ENCODE measurements at places on chromosomes 1 and 21.

- no peak for DNase-seq
These were observed 65.8 kb upstream of the HSD17B7 start for GRCh38 chr1:162724583-162725120.

GRCh38 chr1:77038000-77038399, 170.7 kb downstream of the ST6GALNAC5 start:
- DNase-seq = no peak

- peak; percentile 9 for DNase-seq
These were observed 61.4 kb upstream of the LRRN2 start for GRCh38 chr1:204746838-204747442.

DNA sequence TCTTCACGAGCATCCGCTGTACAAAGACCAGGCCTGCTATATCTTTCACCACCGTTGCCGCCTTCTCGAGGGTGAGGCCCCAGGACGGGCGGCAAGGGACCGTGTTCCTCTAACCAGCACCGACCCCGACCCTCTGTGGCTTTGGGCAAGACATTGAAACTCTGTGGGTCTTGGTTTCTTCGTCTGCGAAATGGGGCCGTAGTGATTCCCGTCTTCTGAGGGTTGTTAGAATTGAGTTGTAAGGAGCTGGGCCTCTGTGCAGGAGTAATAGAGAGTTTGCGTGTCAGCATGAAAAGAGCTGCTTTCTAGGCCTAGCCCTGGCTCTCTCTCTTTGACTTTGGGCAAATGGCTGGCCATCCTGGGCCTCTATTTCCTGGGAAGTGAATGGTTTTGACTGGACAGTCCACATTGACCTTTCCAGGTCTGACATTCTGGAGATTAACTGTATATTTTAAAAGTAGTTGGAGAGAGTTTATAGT, 591 bp downstream of the MRPL37 start:
- no peak for DNase-seq

DNA sequence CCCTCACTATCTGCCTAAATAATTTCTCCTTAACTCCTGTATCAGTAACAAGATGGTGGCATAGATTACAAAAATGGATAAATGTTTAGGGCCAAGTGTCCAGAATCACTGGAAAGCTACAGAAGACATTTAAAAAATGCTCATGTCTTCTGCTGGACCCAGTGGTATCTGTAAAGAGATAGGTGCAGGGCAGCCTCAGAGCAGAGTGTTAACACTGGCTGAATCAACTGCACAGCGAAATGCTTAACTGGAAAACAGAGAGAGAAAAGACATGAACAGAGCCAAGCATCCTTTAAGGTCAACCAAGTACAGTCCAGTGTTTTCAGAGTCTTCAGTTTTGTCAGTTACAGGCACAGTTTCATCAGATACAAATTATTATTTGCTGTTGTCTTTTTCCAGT, 419.3 kb downstream of the ZP4 start:
- DNase-seq = no peak

- no peak for DNase-seq
These were observed 25.3 kb downstream of the DTL start for GRCh38 chr1:212060632-212061472.

DNA sequence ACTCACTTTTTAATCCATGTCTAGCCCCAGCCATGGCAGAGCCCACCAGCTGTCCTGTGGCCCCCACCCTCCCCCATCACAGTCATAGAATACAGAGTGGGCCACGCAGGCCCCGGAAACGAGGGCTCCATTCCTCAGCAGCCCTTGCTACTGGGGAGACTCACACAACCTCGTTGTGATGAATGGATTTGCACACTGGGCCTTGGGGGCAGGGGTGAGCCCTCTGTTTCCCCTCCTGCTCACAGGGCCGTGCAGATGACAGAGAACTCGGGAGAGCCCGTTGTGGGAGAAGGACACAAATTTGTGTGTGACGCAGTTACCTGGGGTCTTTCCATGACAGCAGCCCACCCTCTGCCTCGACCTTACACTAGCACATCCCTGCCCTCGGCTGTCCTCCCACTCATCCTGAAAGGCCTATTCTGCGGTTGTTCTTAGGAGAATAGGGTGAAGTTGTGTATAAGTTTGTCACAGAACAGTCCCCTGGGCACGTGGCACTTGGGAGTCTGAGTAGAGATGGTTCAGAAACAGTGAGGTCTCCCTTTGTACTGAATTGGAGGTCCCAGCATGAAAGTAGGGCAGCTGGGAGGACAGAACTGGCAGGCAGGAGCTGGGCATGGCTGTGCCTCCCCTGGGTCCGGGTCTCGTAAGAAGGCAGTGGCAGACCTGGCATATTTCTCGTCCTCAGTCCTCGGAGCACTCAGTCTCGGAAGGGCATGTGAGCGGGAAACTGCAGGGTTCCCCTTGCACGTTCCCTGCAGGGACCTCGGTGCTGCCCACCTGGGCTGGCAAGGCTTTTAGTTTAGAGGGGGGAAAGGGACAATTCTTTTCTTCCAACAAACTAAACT, 6.8 kb downstream of the AGT start:
- DNase-seq = no peak

DNA sequence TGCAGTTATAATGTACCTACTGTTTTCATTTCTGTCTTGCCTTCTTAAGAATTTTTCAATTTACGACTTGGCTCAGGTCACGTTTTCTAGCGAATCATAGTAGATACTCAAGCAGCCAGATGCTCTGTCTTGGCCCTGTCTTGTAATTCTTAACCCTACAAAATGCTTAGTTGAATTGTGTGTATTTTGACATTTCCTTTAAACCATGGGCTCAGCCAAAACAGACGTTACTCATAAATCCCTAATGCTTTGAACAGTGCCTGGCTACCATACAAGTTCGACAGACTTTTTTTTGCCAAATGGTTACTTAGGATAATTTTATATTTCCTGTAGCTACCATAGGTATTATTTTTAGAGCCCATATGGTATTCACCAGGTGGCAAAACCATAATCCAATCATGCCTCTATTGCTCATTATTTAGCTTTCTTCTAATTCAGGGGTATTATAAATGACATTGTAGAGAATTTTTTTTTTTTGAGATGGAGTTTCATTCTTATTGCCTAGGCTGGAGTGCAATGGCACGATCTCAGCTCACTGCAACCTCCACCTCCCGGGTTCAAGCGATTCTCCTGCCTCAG, 54.3 kb downstream of the KCNK1 start:
- DNase-seq = no peak

DNA sequence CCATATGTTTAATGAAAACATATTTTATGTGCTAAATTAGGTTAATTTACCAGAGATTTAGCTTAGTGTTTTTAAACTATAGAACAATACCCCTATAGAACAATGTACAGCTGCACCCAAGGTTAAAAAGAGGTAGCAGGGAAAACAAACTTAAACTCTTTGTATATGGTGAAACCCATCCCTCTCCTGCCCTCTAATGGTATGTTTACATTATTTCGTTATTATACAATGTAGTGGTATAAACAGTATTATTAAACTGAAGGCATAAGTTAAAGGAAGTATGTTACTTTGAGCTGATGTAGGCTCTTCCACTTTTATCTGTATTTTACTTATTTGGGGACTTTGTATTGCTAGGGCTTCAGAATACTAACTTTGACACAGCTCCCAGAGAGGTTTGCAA, 16.7 kb upstream of the ZYG11A start:
- no peak for DNase-seq

- no peak for DNase-seq
These were observed 128.3 kb downstream of the CASZ1 start for GRCh38 chr1:10667861-10668761.

GRCh38 chr21:45016406-45017038, 57.9 kb upstream of the ADARB1 start:
- no peak for DNase-seq

DNA sequence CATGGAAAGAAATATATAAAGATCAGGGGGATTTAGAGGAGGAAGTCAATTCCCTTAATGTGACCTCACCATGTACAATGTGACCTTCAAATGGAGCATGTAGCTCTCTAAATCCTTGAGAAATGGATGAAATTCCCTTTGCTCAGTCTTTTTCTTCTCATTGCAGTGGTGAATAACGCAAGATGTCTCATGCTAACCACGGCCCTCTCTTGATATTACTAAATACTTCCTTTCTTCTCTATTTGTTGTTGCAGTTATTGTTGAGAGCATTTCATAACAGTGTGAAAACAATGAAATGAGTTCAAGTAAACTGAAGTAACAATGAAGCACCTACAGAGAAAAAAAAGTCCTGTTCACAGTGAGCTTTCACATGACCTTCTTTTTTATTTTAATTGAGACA, 55.6 kb downstream of the ZNF281 start:
- DNase-seq = no peak

DNA sequence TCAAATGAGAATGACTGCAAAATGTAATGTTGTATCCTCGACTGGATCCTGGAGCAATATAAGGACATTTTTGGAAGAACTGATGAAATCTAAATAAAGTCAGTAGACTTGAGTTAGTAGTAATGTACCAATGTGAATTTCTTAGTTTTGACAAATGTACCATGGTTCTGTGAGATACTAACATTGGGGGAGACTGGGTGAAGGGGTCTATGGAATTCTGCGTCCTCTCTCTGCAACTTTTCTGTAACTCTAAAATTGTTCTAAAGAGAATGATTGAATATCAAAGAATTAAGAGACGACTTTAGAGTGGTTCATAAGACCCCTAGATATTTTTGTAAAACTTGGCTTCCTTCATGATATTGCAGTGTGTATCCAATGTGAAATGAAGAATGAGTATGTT, 59.2 kb upstream of the KAZN start:
- no peak for DNase-seq

- DNase-seq = no peak
These were observed 173.3 kb upstream of the FOXD3 start for GRCh38 chr1:63148825-63149645.

DNA sequence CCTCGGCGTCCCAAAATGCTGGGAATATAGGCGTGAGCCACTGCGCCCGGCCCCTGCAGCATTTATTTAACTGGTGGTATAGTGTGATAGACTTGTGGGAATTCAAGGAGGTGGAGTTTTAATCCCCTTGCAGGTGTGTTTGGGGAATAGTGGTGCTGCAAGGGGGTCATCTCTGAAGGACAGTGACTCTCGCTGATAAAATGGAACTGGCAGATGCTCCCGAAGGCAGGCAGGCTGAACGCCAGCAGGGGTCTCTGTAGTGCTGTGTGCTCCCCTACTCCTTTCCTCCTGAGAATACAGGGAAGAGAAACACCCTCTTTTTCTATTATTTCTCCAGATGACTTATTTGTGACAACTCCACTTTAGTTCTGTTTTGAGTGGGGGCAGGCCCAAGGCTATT, 4.0 kb downstream of the OSCP1 start:
- no peak for DNase-seq

- DNase-seq = no peak
These were observed 140.2 kb upstream of the DNAH14 start for GRCh38 chr1:224789311-224789710.

- no peak for DNase-seq
These were observed 513 bp downstream of the PBX1 start for GRCh38 chr1:164559342-164560051.

DNA sequence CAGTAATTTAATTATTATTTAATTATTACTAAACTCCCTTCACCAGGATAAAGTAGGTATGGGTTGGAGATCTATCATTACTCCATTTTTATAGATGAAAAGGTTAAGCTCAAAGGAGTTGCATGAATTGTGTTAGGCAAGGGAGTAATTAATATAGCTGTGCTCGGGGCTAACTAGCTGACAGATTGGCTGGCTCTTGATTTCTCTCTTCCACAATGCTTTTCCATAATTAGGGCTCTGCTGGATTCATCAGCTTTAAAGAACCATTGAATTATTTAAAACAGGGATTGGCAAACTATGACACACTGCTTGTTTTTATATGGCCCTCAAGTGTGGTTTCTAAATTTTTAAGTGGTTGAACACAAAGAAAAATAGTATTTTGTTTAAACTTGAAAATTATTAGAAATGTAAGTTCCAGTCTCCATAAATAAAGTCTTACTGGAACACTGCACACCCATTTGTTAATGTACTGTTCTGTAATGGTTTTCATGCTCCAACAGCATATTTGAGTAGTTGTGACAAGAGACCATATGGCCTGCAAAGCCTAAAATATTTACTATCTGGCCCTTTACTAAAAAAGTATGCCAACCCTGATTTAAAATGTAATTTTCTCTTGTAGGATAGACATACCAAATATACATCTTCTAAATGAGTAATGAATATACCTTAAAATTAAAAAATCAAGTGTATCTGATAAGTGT, 76.4 kb downstream of the GDAP2 start:
- DNase-seq = no peak
